Dermis blood vessel endothelial cell (primary cell): ENCODE measurements at places on chromosomes 2 and 18. TPM values are rescaled to one million over a fixed set of nuclear protein-coding genes. Genes with fewer than 3 reads are reported as not detected.

GRCh38 chr2:126154256-126154785 is 501.6 kb upstream of the GYPC start:
- DNase-seq = no peak

GRCh38 chr18:50986360-50987087 is 18.7 kb downstream of the ELAC1 start:
- DNase-seq = peak; percentile 3

The B3GNT7 gene
- 12.1 and 13.6 TPM in 2 replicates for total RNA-seq

GRCh38 chr2:2254206-2254605 is 76.9 kb downstream of the MYT1L start:
- no peak for DNase-seq

- DNase-seq = peak; percentile 57
Observed at GRCh38 chr18:28175930-28176697, 816 bp downstream of the CDH2 start.

The NFE2L2 gene
- 57.9 and 69.9 TPM in 2 replicates for total RNA-seq

DNA sequence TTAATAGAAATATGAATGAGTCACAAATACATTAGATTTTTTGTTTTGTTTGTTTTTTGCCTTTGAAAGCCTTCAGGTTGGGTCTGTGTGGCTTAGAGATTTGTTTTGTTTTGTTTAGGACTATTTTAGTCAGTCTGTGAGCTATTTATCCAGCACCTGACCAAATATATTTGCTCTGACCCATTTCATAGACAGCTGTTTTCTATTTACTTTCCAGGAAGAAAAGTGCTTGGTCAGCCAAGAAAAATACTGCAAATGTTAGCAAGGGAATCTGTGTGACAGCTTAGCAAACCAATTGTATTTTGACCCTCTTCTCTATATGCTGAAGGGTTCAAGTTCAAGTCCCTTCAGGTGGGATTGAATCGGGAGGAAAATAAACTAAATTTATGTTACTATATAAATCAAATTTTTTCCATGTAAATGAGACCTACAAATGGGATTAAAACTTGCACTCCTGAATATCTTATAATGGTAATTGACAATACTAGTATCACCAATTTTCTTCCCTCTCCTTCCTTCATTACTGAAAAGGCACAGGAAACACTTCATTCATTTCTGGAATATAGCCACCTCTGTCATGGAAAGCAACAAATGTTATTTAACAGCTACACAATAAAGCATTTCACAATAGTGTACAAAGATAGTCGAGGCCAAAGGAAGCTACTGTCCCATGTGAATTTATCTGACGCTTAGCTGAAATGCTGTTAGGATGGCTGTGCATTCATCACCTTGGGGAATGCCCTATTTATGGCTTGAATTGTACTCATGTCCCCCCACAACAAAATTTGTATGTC is 23.1 kb upstream of the KLF7 start:
- DNase-seq = peak; percentile 36

DNA sequence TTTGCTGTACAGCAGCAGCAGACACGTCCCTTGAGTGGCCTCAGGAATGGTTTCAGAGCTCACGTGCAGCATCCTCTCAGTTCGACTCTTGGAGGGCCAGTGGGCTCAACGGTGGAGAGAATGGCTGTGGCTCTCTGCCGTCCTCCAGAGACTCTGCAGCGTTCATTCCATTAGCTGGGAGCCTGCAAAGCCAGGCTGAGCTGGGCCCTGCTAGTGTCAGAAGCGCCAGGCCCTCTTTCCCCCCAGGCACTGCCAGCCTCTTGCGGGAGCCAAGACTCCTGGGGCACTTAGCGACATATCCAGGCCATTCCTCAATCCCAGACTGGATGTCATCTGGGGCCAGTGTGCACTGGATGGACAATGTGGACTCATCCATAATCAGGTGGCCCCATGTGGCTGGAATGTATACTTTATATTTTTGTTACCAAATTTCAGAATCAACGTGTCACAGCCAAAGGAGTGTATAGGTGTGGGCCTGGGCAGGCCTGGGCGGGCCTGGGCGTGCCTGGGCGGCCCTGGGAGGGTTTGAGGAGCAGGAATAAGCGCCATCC is 125.1 kb upstream of the EPAS1 start:
- DNase-seq = no peak
